ENCODE measurements at places on chromosomes 11 and 22. TPM values are rescaled to one million over a fixed set of nuclear protein-coding genes. Genes with fewer than 3 reads are reported as not detected.

Gene TRIM51
- not detected for total RNA-seq

Gene MAFF
- 94.1 TPM for total RNA-seq

Gene BACE1-AS
- 2.1 TPM for total RNA-seq

Gene IL10RA
- not detected for total RNA-seq

Gene AGBL2
- not detected for total RNA-seq

Gene OTOG
- total RNA-seq: not detected

Gene ART1
- not detected for total RNA-seq

Gene MMP27
- total RNA-seq: not detected

Gene GSTT2B
- total RNA-seq: 11.7 TPM

Gene MAJIN
- total RNA-seq: not detected

Gene NEFH
- total RNA-seq: 2.1 TPM

Gene RTN4R
- 0.69 TPM for total RNA-seq

Gene CNGA4
- not detected for total RNA-seq

Gene OR4C45
- not detected for total RNA-seq

Gene NCR3LG1
- 5.0 TPM for total RNA-seq

Gene SLC22A25
- not detected for total RNA-seq

Gene GAL3ST1
- total RNA-seq: not detected

Gene SMIM35
- not detected for total RNA-seq

Gene UPB1
- 0.10 TPM for total RNA-seq

Gene ANO9
- 0.89 TPM for total RNA-seq

Gene ADM2
- total RNA-seq: 0.87 TPM

Gene CDON
- total RNA-seq: 1.7 TPM

Gene CCDC89
- 0.10 TPM for total RNA-seq

Gene BLID
- total RNA-seq: not detected

Gene ARHGEF17
- 27.3 TPM for total RNA-seq

Gene GLYAT
- not detected for total RNA-seq

Gene SLC22A12
- not detected for total RNA-seq

Gene OR51E2
- not detected for total RNA-seq

Gene SPINDOC
- 30.0 TPM for total RNA-seq

Gene CASP1
- total RNA-seq: 29.9 TPM

Gene OR52I1
- not detected for total RNA-seq

Gene APLNR
- not detected for total RNA-seq

Gene MS4A1
- not detected for total RNA-seq

Gene SPDYC
- not detected for total RNA-seq

Gene OR8H2
- not detected for total RNA-seq

Gene CHRM4
- total RNA-seq: 0.07 TPM

Gene MMP8
- total RNA-seq: not detected

Gene KRTAP5-7
- not detected for total RNA-seq

Gene HBG1
- total RNA-seq: not detected

Gene WBP2NL
- 0.07 TPM for total RNA-seq

Gene KIF18A
- 11.8 TPM for total RNA-seq

Gene DCHS1
- 23.9 TPM for total RNA-seq

Gene TRIM29
- total RNA-seq: 0.20 TPM

Gene MRGPRX4
- total RNA-seq: not detected

Gene OR52I2
- total RNA-seq: not detected

Gene EMID1
- total RNA-seq: 1.9 TPM

Gene SAA2
- total RNA-seq: not detected

Gene KCNJ1
- not detected for total RNA-seq

Gene CCDC116
- 0.07 TPM for total RNA-seq

Gene NRXN2
- total RNA-seq: not detected

Gene HSCB
- 27.2 TPM for total RNA-seq

Gene OOSP1
- total RNA-seq: not detected

Gene OR6A2
- total RNA-seq: 0.07 TPM

Gene CARD16
- total RNA-seq: 181 TPM

Gene UBQLNL
- total RNA-seq: not detected

Gene APOA4
- total RNA-seq: not detected

Gene APOL5
- not detected for total RNA-seq

Gene CLCF1
- 6.8 TPM for total RNA-seq

Gene MCAT
- 24.5 TPM for total RNA-seq

Gene GAB4
- not detected for total RNA-seq
